ENCODE measurements at places on chromosomes 7 and 10.

- H3K36me3 ChIP-seq = no peaks in the 10 kb centered on the region
- H3K4me1 ChIP-seq = no peaks in the 10 kb centered on the region
- DNase-seq = no peak
Observed at GRCh38 chr10:47306387-47307210, 6.6 kb downstream of the GDF10 start.

- H3K27me3 ChIP-seq = no peaks in the 10 kb centered on the region
- H3K27ac ChIP-seq = no peak overlapping the region
- H3K4me3 ChIP-seq = no peak overlapping the region
- H3K36me3 ChIP-seq = no peaks in the 10 kb centered on the region
Observed at GRCh38 chr10:132058793-132059759, 6.7 kb upstream of the JAKMIP3 start.

DNA sequence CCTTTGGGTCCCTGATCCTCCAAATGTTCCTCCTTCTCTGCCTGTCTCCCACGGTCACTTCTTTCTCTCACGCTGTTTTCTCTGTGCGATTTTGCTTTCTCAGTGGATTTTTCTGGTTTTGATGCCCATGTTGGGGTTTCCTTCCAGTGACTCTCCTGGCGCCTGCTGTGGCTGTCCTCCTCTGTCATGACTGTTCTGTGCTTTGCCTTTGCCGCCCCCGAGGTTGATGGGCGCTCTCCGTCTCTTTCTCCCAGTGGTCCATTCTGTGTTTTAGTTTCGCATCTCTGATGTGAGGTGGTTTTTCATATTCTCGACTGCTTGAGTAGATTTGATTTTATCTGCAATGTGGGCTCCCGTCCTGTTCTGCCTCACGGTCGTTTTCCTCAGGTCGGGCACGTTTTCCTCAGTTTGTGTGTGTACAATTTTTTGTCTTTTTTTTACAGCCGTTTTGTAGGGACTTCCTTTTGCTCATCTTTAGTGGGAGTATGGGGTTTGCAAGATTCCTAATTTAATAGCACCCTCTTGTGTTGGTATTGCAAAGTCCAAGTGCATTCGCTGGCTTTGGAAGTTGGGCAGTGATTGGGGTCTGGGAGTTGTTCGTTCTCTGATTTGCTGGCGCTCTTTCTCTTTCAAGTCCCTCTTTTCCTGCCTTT lies 100.0 kb downstream of the INPP5A start:
- no peak overlapping the region for H3K4me3 ChIP-seq
- peaks cover 3% of the 10 kb centered on the region for H3K4me1 ChIP-seq
- peak; percentile 29 for DNase-seq
- no peaks in the 10 kb centered on the region for H3K36me3 ChIP-seq

GRCh38 chr7:101591504-101591903 lies 37.6 kb downstream of the MYL10 start:
- H3K4me3 ChIP-seq = no peak overlapping the region
- no peaks in the 10 kb centered on the region for H3K27me3 ChIP-seq
- DNase-seq = no peak
- H3K4me1 ChIP-seq = no peaks in the 10 kb centered on the region
- H3K27ac ChIP-seq = no peak overlapping the region
- H3K36me3 ChIP-seq = no peaks in the 10 kb centered on the region

DNA sequence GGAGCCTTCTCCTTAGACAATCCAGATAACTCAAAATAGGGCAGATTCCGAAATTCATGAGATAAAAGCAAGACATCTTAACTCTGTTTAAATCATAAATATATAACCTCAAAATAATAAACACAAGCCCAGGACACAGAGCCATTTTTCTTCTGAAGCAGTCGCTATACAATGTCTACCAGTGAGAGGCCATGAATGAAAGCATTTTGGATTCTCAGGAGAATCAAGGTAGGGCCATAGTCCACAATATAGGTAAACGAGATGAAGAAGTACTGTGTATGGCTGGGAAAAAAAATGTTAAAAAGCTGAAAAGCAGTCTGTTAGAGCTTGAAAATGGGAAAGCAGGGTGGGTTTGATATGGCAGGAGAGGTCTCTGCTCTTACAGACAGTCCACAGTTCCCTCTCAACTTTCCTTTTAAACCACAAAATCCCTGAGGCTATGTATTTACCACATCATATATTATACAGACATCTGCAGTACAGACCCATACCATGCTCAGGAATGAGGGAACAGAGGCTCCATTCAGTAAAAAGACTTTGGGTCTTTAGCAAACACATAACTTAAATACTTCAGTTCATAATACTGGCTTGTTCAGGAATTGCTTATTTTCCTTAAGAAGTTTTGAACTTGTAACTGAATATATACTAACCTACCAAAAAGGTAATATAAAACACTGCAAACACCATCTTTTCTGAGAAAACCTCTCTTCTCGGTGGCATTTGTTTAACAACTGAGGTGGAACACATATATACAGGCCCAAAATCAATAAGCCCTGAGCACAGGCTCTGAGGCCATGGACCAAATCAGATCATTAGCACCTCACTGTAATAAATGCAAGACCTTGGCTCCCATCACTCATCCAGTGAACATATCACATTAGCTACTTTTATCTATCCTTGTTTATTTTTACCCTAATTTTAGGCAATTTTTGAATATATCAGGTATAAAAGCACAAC lies 109.3 kb downstream of the SORBS1 start:
- H3K36me3 ChIP-seq = no peaks in the 10 kb centered on the region
- H3K27ac ChIP-seq = peak overlapping the region; percentile 72
- no peak for DNase-seq
- peaks cover 8% of the 10 kb centered on the region for H3K4me1 ChIP-seq
- H3K4me3 ChIP-seq = no peak overlapping the region

- DNase-seq = no peak
- no peaks in the 10 kb centered on the region for H3K36me3 ChIP-seq
- no peaks in the 10 kb centered on the region for H3K27me3 ChIP-seq
- H3K4me3 ChIP-seq = no peak overlapping the region
- H3K4me1 ChIP-seq = no peaks in the 10 kb centered on the region
Observed at GRCh38 chr10:56679578-56679977, 318.5 kb upstream of the ZWINT start.

DNA sequence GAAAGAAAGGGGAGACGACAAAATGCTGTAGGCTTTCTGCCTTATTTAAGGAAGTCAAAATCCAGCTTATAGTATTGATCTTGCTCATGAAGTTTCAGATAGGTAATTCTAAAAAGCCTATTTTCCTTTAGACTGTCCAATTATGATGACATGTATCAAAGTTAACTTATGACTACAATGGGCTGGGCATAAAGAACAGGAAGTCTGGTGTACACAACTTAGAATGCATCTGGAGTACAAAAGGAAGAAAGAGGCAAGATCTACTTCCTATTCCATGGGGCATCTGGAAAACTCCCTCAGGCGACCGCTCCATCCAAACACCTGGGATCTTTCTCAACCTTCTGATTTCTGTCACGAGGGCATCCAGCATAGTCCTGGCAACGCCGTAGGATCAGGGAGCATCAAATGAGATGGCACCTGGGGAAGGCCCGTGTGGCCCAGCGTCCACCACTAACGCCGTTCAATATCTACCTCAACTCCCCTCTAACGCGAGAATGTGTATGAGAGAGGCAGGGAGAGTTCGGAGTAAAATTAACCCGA lies 512 bp downstream of the FAM24B start:
- peak overlapping the region; percentile 47 for H3K4me3 ChIP-seq
- H3K27ac ChIP-seq = peak overlapping the region; percentile 47
- H3K27me3 ChIP-seq = no peaks in the 10 kb centered on the region
- DNase-seq = no peak
- H3K36me3 ChIP-seq = no peaks in the 10 kb centered on the region
- peaks cover 7% of the 10 kb centered on the region for H3K4me1 ChIP-seq

GRCh38 chr7:2607122-2607922 lies 24.5 kb upstream of the TTYH3 start:
- H3K4me3 ChIP-seq = no peak overlapping the region
- no peaks in the 10 kb centered on the region for H3K4me1 ChIP-seq
- H3K27ac ChIP-seq = peak overlapping the region; percentile 8
- no peaks in the 10 kb centered on the region for H3K36me3 ChIP-seq
- DNase-seq = peak; percentile 73

- H3K4me1 ChIP-seq = no peaks in the 10 kb centered on the region
- H3K27me3 ChIP-seq = no peaks in the 10 kb centered on the region
- no peaks in the 10 kb centered on the region for H3K36me3 ChIP-seq
- no peak for DNase-seq
- H3K4me3 ChIP-seq = no peak overlapping the region
Observed at GRCh38 chr10:72065439-72066025, 22.8 kb downstream of the SPOCK2 start.

DNA sequence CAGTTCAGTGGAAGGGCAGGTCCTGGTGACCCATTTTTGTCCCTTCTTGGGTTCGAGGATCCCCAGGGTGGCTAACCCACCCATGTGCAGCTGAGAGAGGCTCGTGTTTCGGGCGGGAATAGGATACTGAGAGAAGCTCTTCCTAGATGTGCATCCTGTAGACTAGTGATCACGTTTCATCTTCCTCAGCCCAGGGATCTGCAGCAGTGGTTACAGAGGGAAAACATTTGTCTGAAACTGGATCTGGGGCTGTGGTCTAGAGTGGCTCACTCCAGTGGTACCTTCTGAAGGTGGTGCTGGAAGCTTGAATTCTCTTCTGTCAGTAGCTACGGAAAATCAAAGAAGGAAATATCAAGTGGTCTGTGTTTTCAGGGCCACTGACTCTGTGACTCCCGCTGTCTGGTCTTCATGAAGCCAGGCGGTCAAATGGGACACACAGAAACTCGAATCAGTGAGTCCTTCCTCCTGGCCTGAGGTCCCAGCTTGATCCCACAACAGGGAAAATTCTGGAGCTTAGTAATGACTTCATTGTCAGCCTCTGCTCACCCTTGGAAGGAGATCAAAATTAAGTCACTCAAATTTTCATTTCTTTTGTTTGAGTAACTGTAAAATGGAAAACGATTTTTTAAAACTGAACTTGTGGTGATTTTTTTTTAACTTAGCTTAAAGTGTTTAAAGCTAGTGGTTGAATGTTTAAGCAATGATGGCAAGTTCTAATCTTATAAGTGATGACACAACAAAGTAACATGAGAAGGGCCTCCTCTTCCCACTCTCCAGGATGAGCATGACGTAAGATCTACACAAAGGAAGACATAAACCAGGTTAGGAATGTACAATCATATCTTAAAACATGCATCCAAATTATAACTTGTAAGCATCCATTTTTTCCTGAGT lies 469.3 kb upstream of the KLF6 start:
- no peaks in the 10 kb centered on the region for H3K4me1 ChIP-seq
- no peak for DNase-seq
- no peaks in the 10 kb centered on the region for H3K36me3 ChIP-seq

DNA sequence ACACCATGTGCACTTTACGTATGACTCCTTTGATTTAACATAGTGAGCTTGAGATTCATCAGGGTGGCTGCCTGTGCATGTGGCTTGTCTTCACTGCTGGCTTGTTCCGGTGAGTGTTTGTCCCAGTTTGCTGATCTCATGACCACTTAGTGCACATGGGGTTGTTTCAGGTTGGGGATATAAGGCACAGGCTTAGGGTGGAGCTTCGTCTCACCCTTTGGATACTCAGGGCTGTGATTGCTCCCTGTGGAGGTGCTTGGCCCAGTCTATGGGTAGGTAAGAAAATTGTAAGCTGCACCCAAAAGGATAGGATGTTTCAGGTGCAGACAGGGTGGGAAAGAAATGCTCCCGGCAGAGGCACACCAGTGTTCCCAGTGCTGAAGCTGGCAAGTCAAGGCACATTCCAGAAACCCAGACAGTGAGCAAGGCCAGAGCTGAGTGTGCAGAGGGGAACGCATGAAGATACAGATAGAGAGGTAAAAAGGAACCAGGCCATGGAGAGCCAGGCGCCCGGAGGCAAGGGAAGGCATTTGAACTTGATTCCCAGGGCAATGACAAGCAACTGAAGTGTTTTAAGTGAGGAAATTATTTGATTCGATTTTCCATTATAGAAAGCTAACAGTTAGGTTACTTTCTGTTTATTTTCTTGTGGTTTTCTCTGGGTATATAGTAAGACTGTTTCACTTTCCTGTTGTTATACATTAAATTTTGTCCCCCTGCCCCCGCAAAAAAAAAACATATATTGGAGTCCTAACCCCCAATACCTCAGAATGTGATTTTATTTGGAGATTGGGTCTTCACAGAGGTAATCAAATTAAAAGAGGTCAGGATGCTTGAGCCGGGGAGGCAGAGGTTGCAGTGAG lies 289.8 kb upstream of the KLF6 start:
- H3K4me1 ChIP-seq = no peaks in the 10 kb centered on the region
- no peaks in the 10 kb centered on the region for H3K36me3 ChIP-seq
- no peak overlapping the region for H3K27ac ChIP-seq
- H3K4me3 ChIP-seq = no peak overlapping the region
- no peak for DNase-seq

DNA sequence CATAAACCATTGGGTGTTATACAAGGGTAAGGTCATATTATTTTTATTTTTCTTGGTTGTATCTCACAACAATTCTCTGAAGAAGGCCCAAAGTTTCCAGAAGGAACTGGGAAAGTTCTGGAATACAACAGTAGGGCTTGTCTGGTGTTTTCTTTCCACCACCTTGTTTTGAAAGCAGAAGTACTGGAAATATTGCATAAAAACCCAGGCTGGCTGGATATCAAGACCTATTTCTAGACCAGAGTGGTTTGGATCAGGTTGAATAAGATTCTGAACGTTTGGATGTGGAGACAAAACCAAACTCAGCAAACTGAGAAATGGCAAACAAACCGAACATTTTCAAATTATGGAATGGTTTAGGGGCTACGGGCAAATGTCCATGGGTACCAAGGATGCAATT lies 182.6 kb upstream of the FZD8 start:
- no peaks in the 10 kb centered on the region for H3K36me3 ChIP-seq
- H3K4me1 ChIP-seq = no peaks in the 10 kb centered on the region
- no peaks in the 10 kb centered on the region for H3K27me3 ChIP-seq
- no peak overlapping the region for H3K27ac ChIP-seq
- DNase-seq = no peak

DNA sequence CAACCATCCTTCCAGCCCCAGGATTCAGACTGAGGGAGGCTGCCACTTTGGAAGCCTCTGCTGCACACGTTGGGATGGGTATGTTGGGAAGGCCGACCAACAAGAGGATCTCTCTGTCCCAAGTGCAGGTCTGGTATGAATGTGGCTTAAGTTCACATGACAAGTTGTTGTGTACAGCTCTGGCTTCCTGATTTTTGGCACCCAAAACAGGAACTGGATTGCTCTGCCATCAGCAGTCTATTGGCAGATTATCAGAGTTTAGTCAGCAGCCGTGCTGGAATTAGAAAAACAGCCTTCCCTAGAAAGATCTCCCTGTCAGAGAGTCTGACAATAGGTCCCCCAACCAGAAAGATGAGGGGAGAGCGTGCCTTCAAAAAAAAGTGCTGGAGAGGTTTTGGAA lies 66.9 kb downstream of the GOLGA7B start:
- no peak for DNase-seq
- no peak overlapping the region for H3K4me3 ChIP-seq
- no peaks in the 10 kb centered on the region for H3K4me1 ChIP-seq
